ENCODE measurements at places on chromosomes 2 and 18.

DNA sequence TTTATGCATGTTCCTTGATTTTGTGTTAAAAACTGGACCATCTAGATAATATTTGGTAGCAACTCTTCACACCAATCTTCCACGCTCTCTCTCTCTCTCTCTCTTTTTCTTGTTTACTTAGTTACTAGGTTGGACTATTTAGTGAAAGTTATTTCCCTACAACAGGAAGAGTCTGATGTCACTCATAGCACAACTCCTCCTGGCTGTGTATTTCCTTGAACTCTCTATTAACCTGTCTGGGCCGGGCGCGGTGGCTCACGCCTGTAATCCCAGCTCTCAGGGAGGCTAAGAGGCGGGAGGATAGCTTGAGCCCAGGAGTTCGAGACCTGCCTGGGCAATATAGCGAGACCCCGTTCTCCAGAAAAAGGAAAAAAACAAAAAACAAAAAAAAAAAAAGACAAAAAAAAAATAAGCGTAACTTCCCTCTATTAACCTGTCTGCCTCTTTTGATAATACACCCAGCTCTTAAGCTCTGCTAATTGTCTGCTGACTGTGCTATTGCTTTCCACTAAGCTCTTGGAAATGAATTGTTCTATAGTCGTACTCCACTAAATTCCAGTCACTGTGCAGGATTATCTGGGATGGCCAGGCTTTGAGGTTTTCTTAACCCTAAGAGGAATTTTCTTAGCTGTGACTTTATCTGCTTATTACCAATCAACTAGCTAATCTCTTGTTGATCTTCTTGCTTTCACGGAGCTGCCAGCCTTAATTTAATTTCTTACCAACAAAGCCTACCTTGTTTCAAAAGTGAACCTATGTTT is 18.1 kb upstream of the CDH19 start:
- DNase-seq = no peak

GRCh38 chr2:238967031-238967977 is 119.4 kb downstream of the TWIST2 start:
- no peak for DNase-seq

DNA sequence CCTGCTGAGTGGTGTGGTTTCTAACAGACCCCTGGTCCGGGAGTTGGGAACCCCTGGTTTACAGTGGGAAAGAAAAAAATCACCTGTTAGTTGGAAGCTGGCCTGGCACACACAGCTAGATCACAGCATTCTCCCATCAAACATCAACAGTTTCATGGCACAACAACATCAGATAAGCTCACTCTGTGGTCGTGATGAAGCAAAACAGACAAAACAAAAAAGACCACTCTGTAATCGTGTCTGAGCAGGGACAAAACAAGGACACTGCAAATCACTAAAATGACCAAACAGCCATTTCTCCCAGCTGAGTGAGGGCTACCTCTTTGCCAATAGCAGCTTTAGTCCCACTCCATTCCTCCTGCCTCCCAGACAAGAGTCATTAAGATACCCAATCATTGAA is 9.0 kb upstream of the IMPACT start:
- DNase-seq = no peak

- DNase-seq = no peak
Observed at GRCh38 chr2:197615016-197615652, 60.3 kb downstream of the RFTN2 start.

- DNase-seq = no peak
Observed at GRCh38 chr2:127094509-127095366, 12.2 kb downstream of the BIN1 start.

- no peak for DNase-seq
Observed at GRCh38 chr2:12300927-12301326, 415.8 kb upstream of the TRIB2 start.

DNA sequence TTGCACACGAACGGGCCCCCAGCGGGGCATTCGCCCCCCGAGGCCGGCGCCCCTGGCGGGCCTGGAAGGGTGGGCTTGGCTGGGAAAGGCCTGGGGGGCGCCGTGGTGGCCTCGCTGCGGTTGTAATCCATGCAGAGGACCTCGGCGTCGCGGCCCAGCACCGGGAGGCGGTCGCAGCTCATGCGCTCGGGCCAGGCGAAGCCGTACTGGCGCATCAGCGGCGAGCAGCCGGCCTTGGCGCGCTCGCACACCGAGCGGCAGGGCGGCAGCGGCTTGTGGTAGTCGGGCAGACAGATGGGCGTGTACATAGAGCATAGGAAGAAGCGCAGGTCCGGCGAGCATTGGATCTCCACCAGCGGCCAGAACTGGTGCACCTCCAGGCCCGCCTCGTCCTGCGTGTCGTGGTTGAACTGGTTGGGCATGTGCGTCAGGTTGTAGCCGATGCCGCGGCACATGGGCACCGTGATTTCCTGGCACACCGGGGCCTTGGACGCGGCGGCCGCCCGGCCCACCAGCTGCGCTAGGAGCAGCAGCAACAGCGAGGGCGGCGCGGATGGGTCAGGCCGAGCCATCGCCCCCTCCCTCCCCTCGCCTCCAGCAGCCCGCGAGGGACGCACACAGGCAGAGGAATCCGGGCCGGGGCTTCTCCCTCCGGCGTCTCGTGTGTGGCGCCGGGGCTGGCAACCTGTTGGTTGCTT is 1.4 kb downstream of the FZD5 start:
- DNase-seq = peak; percentile 24

DNA sequence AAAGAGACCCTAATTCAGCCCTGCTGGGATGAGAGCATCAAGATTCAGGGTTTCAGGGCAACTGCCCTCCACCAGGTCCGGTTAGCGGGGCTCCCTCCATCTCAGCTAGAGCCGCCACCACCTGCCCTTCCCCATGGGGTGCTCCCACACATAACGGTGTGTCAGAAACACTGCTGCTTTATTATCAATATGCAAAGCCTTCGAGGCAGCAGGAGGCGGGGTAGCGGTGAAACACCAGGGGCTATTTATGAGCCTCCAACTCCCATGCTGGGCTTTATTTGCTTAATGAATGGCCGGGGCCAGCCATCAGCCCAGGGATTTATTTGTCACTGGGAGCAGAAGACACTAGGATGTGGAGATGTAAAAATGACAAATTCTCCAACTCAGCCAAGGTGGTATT is 109.8 kb downstream of the GALNT14 start:
- DNase-seq = no peak

- no peak for DNase-seq
Observed at GRCh38 chr2:44801841-44802776, 139.4 kb upstream of the SIX3 start.

GRCh38 chr2:32237996-32238395 is 26.7 kb downstream of the NLRC4 start:
- DNase-seq = no peak

- no peak for DNase-seq
Observed at GRCh38 chr2:205198140-205198525, 484.2 kb upstream of the NRP2 start.

DNA sequence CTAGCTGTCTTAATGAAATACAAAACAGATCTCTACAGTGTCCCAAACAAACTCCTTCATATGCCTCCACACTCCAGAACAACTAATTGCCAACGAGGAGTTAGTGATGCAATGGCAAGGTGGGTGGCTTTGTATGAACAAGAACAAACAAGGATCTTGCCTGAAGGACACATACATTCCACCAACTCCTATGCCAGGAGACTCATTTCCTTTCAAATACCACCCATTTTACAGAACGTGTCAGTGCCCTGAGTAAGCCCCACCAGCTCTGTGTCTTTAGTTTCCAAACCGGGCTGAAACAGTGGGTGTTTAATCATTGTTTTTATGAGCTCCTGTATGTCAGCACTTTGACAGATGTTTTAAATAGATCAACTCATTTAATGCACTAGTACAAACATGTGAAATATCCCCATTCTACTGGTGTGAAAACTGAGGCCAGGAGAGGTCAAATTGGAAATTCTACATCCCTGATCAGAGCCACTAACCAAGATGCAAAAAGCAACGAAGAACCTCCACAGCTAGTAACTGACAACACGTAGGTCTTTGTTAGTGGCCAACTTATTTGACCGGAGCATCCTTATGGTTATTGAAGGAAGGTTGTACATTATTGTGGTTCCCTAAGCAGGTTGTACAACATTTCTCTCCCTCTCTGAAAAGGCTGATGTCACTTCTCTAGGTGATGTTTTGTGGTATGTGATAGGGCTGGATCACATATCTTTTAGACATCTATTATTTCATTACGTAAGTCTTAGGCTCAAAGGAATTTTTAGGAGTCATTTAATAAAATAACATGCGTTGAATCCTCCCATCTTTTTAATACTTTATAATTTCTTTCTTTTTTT is 534.9 kb upstream of the TNP1 start:
- DNase-seq = no peak

GRCh38 chr2:185221-185620 is 78.6 kb downstream of the SH3YL1 start:
- no peak for DNase-seq

DNA sequence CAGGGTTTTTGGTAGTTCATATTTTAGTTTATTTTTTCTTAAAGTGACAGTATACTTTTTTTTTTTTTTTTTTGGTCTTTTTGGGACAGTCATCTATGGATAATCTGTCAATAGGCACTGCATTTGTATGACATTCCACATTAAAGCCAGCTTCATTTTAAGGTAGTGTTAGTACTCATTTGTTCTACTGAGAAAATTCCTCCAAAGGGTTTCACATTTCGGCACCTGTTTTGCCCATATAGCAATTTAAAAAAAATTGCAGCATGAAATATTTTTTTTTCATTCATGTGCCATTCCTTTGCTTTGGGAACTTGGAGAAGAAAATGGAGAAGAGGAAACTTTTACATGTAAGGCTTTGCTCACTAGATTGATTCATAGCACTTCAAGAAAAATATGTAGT is 276.3 kb upstream of the TCF4 start:
- DNase-seq = no peak

DNA sequence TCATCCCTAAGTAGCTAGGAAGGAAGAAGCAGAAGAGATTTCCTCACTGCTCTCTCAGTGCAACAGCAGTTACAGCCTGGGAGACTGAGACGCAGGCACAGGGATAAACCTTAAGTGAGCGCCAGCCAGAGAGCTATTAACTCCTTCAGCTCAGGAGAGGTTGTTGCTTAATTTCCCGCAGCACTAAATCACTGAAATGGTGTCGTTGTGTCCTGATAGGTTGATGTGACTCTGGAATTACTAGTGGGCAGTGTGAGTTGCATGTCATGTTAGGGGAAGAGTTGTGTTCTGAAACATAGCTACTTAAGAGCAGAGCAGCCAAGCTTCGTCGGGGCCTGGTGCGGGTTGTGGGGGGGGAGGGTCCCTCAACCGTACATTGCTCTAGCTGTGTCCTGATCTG is 225.8 kb downstream of the NAPG start:
- DNase-seq = no peak

DNA sequence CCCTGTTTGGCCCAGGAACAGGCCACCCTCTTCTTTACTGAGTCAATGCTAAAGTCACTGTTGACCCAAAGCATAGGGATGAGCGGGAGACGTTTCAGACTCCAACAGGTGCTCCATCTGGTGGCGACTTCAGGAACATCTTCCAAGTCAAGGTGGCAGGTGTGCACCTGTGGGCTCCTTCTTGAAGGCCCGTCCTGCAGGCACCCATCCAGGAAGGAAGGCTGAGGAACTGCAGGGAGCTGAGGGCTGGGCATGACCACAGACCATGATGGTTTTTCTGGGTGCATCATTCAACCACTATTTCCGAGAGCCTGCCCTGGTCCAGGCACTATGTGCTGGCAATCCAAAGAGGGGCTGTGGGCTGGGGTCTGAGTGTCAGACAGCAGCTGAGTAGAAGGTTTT is 142.8 kb downstream of the NDUFA10 start:
- no peak for DNase-seq

DNA sequence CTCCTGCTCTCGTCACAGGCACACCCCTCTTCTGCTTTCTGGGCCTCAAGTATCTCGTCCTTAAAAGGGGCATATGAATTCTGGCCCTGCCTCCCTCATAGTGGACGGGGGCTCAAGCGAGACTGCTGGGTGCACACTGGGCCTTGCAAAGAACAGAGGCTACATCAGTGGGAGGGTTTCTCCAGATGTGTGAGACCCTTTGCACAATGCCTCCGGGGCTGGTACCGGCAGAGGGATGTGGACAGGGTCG is 25.0 kb downstream of the CRACDL start:
- no peak for DNase-seq

GRCh38 chr2:71939588-71940535 is 207.8 kb downstream of the CYP26B1 start:
- DNase-seq = no peak

DNA sequence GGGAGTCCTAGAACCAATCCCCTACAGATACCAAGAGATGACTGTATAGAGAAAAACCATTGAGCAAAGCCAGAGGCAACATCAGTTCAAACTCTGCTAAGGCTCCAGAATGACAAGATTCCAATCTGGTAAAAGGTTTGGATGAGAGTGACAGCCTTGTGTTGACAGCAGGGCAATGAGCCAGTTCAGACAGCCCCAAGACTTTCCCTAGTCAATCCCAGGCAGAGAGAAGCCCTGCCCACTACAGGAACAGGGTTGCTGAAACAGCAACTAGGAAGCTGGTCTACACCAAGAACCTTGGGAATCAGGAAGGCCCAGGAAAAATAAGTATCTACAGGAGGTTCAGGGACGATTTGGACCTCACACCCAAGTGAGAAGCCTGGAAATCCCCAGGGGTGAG is 3.3 kb downstream of the PSTPIP2 start:
- DNase-seq = no peak

DNA sequence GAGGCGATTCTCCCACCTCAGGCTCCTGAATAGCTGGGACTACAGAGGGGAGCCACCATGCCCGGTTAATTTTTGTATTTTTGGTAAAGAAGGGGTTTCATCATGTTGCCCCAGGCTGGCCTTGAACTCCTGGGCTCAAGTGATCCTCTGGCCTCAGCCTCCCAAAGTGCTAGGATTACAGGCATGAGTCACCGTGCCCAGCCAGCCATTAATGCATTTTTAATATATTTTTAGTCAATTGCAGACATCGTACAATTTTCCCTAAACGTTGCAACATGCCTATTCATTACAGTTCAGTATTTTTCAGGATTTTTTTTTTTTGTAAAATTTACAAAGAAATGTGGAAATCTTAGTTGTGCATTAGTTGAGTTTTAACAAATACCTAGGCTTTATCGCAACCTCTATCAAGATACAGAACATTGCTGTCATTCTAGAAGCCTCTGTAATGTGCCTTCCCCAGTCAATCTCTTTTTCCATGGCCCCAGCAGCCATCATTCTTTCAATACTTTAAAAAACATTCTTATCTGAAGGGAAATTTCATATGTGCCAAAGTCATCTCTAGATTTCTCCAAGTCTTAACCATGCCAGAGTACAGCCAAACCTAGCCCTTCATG is 14.7 kb downstream of the NABP1 start:
- no peak for DNase-seq

DNA sequence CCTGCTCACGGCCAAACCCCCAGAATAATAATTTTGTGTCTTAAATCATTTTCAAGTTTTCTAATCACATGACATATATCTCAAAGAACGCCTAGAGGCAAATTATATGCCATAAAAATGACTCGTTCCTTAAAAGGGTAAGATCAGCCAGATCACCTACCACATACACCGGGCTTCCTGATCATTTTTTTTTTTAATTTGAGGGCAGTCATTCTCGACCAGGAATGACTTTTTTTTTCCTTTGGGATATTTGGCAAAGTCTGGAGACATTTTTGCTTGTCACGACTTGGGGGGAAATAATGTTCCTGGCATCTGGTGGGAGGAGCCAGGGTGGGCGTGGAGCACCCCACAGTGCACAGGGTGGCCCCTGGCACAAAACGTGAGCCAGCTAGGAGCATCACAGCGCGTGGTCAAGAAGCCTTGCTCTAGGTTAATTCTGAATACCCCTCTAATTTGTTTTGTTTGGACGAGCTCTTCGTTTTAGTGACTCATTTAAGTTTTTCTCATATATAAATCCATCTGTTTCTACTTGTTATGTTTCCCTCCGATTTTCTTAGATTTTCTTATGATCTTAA is 94.9 kb downstream of the TWIST2 start:
- no peak for DNase-seq

Measured in left renal cortex interstitium (tissue), 4 donors.